ENCODE measurements at places on chromosomes 4 and X. TPM values are rescaled to one million over a fixed set of nuclear protein-coding genes. Genes with fewer than 3 reads are reported as not detected.

The FHL1 gene
- 150 TPM for total RNA-seq

The NRK gene
- total RNA-seq: 16.1 TPM

The USP51 gene
- 3.0 TPM for total RNA-seq

The CDS1 gene
- 25.7 TPM for total RNA-seq

GRCh38 chrX:79719568-79720231 lies 294.9 kb upstream of the TBX22 start:
- no peaks in the 10 kb centered on the region for H3K27me3 ChIP-seq
- no peak for DNase-seq

- H3K27me3 ChIP-seq: no peaks in the 10 kb centered on the region
- no peak for DNase-seq
- H3K4me3 ChIP-seq: no peak overlapping the region
- H3K4me1 ChIP-seq: no peaks in the 10 kb centered on the region
These were observed 29.7 kb downstream of the FAM53A start for GRCh38 chr4:1654216-1654955.

GRCh38 chrX:111465669-111466068 lies 45.8 kb upstream of the SERTM2 start:
- no peaks in the 10 kb centered on the region for H3K4me1 ChIP-seq
- DNase-seq: no peak
- H3K27me3 ChIP-seq: peaks cover 6% of the 10 kb centered on the region
- no peak overlapping the region for H3K4me3 ChIP-seq
- H3K27ac ChIP-seq: no peak overlapping the region

GRCh38 chrX:926991-927390 lies 285.5 kb downstream of the CRLF2 start:
- no peak overlapping the region for H3K4me3 ChIP-seq
- H3K27me3 ChIP-seq: no peaks in the 10 kb centered on the region
- no peak overlapping the region for H3K27ac ChIP-seq
- DNase-seq: no peak
- no peaks in the 10 kb centered on the region for H3K4me1 ChIP-seq

- no peak for DNase-seq
- H3K4me3 ChIP-seq: no peak overlapping the region
- H3K27ac ChIP-seq: no peak overlapping the region
- no peaks in the 10 kb centered on the region for H3K4me1 ChIP-seq
These were observed 41.6 kb downstream of the TMEM165 start for GRCh38 chr4:55437356-55437796.

- peaks cover 7% of the 10 kb centered on the region for H3K4me1 ChIP-seq
- DNase-seq: peak; percentile 61
- H3K4me3 ChIP-seq: no peak overlapping the region
- no peak overlapping the region for H3K27ac ChIP-seq
- no peaks in the 10 kb centered on the region for H3K27me3 ChIP-seq
These were observed 35.6 kb upstream of the CDKN2AIP start for GRCh38 chr4:183408796-183409195.

- H3K27me3 ChIP-seq: no peaks in the 10 kb centered on the region
- no peak overlapping the region for H3K4me3 ChIP-seq
These were observed 1087.8 kb downstream of the C4orf33 start for GRCh38 chr4:130183766-130184165.

DNA sequence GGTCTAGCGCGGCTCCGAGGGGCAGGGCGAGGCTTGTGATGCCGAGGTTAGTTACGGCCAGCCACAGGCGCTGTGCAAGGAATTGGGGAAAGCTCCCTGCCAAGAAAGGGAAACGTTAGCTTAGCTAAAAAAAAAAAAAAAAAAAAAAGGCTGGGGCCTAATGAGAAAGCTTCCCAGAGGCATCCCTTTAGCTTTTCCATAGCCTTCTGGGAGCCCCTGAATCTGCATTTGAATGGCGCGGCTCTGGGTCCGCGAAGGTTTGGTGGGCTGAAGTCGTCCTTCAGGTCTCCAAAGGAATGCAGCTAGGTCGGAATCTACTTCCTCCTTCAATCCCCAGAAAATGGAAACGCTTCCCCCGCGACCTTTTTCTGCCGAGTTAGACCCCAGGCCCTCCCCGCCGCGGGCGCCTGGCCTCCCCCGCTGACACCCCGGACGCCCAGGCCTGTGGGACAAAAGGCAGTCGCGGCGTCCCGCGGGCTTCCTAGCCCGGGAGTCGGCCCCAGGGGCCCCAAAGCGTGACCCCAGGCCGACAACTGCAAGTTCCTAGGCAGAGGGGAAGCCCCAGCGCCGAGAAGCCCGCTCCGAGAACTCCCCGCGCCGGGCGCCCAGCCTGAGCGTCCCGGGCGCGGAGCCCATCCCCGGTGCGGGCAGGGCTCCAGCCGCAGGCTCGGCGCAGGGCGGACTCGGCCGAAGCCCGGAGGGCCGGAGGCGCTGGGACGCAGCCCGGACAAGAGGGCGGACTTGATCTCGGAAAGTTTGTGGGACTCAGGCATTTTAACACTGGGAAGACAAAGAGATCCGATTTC lies 605 bp upstream of the FAT1 start:
- no peaks in the 10 kb centered on the region for H3K27me3 ChIP-seq
- peaks cover 15% of the 10 kb centered on the region for H3K4me1 ChIP-seq
- peak; percentile 41 for DNase-seq
- peak overlapping the region; percentile 90 for H3K27ac ChIP-seq
- peak overlapping the region; percentile 76 for H3K4me3 ChIP-seq
- H3K36me3 ChIP-seq: no peaks in the 10 kb centered on the region

All from left lung (tissue), 14 donors.